ENCODE measurements at places on chromosomes 13 and 19.

DNA sequence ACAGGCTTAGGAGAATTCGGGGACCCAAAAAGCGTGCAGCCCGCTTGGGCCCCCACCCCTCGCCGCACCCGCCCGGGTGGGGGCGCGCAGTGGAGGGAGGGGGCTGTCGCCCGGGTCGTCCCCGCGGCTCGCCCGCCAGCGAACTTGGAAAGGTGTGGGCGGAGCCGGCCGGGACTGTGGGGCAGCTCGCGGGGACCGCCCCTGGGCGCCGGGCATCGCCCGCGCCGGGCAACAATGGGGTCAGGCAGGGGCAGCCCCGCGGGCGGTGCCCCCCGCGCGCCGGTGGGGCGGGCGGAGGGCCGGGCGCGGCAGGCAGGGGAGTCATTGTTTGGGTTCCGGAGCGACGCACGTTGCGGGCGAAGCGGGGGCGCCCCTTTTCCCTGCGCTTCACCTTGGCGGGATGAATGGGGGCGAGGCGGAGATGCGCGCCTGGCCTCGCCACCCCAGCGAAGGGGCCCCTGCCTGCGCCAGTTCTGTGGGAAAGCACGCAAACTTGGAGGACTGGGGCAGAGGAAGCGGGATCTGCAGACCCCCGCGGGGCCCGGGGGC, 647 bp upstream of the KLF12 start:
- DNase-seq = peak; percentile 67

GRCh38 chr13:52104624-52105023, 24.2 kb downstream of the NEK5 start:
- DNase-seq = no peak

DNA sequence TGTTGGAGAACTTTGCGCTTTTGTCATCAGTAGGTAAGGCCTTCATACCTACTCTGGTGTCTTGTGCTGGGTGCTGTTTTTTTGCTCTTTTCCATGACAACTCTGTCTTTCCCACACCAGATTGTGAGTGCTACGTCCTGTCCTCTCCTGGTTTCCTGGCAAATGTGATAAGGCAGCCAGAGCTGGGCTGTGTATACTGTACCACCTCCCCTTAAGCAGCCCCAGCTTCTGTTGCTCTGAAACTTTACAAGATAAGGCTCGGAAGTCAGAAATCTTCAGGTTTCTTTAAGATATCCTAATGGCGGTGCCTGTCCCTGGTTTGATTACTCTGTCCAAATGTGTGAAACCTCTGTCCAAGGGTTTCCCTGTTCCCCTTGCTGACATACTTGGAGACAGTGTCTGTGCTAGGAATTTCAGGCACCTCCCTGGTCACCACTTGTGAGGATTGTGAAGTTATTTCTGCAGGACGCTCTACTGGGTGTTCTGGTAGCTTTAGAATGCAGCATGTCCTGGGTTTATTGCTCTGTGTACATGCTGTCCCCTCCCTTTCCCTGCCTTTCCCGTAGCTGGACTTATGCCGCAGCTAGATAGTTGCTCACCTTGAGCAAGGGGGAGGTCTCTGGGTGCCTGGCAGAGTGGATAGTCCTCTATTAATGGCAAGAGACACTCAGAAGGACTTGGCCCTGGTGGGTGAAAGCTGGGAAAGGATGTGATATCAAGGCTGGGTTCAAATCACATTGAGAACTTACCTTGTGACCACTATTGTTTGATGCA, 7.0 kb downstream of the ZNF749 start:
- DNase-seq = no peak

- DNase-seq = no peak
These were observed 50.3 kb downstream of the ARHGEF7 start for GRCh38 chr13:111165241-111166010.

DNA sequence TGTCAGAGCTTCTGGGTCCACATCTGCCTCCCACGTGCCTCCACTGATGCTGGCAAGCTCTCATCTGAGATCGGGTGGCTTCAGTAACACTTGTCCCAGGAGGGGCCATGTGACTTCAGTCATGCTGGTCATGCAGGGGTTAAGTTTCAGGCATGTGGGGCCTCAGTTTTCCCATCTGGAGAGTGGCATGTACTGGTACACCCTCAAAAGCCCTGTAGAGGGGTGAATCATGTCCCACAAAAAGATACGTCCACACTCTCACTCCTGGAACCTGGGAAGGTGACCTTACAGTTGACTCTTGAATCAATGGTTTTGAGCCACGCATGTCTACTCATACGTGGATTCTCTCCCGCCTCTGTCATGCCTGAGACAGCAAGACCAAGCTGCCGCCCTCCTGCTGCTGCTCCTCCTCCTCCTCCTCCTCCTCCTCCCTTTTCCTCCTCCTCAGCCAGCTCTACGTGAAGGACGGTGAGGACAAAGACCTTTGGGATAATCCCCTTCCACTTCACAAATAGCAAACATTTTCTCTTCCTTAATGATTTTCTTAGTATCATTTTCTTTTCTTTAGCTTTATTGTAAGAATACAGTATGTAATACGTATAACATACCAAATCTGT, 53.7 kb downstream of the COMP start:
- DNase-seq = no peak

DNA sequence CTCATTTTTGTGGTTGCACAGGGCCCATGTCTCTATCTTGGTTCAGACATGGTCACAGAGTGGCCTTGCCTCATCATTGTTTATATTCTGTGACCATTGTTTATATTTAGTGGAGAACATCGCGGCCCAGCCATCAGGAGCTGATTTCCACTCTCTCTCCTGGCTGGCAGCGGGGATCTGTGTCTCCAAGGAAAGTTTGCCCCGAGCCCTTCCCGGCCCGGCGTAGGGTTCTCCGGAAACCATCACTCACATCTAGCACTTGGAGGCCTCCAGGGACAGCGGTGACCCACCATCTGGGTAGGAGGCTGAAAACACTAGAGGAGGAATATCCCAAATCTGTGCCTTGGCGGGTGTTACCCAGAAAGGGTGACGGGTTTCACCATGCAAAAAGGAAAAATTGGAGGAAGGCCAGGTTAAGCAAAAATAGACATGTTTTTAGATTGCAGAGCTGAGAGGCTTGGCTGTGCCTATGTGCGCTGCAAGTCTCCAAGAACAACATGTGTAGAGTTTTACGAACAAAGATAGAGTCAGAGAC, 726 bp upstream of the ZNF358 start:
- DNase-seq = no peak

DNA sequence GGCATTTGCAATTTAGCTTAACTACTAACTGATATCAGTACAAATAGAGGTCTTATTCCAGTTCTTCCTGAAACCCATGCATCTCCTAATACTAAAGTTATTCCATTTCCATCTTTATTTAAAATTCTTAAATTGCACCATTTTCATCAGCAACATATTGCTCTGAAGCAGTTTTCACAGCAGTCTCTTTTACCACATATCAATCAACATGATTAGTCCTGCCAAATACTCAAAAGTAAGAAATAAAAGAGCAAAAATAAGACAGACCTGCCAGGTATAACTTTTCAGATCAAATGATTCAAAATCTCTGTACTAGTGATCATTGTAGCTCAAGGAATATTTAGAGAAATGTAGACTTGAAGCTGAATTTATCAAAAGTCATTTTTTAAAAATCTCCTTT, 141.7 kb downstream of the SLITRK1 start:
- no peak for DNase-seq

GRCh38 chr13:26062853-26063444, 11.1 kb upstream of the SHISA2 start:
- peak; percentile 59 for DNase-seq

GRCh38 chr19:48355365-48355954, 8.3 kb downstream of the TMEM143 start:
- no peak for DNase-seq

GRCh38 chr19:48568345-48568886, 16.4 kb downstream of the SULT2B1 start:
- DNase-seq = no peak

Data from CD4-positive, alpha-beta T cell treated with Interleukin-17A for 1 hour (primary cell).